WTC11 (cell line): ENCODE measurements at places on chromosomes 2 and 18.

DNA sequence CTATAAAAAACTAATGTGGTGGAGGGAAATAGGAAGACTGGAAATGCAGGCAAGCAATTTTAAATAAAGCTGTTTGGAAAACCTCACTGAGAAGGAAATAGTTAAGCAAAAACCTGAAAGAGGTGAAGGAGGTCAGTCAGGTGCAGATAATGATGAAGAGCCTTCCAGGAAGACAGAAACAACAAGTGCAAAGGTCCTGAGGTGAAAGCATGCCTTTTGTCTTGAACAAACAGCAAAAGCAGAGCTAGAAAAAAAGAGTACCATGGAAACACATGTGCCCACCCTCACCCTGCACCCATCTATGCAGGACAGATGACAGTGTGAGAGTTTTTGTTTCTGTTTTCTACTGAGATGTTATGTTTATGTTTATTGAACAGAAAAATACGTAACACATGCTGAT lies 8.1 kb upstream of the ZBTB14 start:
- DNase-seq, result no peak

GRCh38 chr2:174337337-174338146 lies 2.8 kb downstream of the SP9 start:
- DNase-seq, result peak; percentile 54

DNA sequence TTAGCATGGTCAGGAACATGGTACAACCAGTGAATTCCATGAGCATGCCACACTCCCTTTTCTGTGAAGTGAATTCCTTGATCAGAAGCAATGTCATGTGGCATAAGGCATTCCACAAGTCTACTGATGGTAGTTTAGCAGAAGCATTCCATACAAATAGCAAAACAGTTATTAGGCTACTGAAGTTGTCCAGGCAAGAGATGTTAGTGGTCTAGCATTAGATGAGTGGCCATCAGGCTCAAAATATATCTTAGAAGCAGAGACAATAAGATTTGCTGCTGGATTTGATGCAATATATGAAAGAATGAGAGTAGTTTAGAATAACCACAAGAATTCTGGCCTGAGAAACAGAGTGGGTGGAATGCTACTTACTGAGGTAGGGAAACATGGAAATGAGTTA lies 355.3 kb upstream of the NRXN1 start:
- DNase-seq, result no peak

DNA sequence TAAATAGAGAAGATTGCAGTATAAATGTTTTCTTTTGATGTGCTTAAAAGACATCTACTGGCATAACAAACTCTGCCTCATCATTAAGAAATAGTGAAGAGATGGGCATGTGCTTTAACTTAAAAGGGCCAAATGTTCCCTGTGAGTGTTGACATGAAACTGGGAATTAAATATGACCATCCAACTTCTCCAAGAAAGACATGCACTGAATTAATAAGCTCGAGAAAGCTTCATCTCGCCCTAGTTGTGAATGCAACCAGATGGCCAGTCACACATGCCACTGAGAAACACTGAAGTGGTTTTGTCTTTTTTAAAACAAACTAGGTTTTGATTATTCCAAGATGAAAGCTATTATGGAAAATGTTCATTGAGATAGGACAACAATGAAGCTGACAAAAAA lies 479.2 kb downstream of the RIT2 start:
- DNase-seq, result no peak

DNA sequence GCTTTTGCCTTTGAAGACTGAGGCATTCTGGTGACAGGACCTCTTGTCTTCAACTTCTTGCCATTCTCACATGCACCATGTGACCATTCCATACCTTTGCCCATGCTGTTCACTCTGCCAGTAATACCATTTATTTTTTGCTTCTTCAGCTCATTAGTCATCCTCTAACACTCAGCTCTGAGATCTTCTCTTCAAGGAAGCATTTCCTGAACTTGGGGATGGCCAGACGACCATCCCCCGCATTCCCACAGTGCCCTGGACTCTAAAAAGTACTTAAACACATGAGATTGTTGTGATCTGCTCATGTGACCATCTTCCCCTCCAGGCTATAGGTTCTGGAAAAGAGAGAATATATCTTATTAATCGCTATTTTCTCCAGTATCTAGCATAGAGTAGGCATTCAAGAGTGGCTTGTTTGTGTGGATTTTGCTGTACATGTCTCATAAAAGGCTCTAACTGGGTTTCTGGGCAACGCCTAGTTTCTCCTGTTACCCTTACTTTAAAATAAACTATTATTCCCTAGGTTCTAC lies 33.9 kb downstream of the PAX3 start:
- DNase-seq, result no peak

DNA sequence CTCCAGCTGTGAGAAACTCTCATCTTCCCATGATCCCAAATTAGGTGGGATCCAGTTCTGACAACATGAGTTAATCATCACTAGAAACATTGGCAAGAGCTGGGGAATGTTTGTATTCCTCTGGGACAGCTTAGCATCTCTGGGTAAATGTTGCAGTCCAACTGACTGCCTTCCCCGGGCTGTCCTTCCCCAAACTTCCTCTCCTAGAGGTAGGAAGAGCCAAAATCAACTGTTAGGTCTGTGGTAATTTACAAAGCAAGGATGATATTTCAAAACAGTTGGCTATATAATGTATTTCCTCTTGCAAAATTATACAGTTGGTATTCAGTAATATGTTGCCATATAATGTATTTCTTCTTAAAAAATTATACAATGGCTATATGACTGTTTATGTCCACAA lies 148.5 kb downstream of the MGAT5 start:
- no peak for DNase-seq

GRCh38 chr2:121696410-121696930 lies 40.2 kb downstream of the NIFK start:
- no peak for DNase-seq

GRCh38 chr2:155209696-155210450 lies 511.4 kb downstream of the KCNJ3 start:
- no peak for DNase-seq

DNA sequence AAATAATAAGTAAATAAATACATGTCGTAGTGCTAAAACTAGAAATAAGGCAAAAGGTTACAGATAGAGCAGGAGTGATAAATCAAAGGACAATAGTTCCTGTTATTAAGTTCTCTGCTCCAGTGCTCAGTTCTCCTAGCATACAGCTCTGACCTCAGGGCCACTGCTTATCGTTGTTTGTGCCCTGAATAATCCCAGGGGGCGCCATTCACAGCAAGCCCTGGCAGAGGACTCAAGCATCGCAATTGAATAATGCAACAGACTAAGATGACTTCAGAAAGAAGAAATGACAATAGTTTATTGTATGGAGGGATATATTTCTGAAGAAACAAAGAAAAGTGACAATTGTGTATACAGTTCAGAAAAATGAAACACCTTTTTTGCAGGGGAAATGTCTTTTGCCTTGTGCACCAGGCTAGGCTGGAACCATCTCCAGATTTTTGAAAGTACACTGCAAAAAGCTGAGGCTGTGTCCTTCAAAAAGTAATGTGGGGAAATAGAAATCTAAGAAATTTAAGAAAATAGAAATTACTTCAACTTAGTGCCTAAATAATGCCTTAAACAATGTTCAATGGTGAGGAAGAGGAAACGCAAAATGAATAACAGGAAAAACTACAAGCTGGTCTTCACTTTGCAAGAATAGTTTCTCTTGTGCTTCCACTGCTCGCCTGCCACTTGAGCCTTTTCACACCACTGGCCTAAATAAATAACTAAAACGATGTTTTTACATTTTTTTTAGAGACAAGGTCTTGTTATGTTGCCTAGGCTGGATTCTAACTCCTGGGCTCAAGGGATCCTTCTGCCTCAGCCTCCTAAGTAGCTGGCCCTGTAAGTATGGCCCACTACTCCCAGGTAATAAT lies 19.0 kb upstream of the CCNYL1 start:
- peak; percentile 55 for DNase-seq

DNA sequence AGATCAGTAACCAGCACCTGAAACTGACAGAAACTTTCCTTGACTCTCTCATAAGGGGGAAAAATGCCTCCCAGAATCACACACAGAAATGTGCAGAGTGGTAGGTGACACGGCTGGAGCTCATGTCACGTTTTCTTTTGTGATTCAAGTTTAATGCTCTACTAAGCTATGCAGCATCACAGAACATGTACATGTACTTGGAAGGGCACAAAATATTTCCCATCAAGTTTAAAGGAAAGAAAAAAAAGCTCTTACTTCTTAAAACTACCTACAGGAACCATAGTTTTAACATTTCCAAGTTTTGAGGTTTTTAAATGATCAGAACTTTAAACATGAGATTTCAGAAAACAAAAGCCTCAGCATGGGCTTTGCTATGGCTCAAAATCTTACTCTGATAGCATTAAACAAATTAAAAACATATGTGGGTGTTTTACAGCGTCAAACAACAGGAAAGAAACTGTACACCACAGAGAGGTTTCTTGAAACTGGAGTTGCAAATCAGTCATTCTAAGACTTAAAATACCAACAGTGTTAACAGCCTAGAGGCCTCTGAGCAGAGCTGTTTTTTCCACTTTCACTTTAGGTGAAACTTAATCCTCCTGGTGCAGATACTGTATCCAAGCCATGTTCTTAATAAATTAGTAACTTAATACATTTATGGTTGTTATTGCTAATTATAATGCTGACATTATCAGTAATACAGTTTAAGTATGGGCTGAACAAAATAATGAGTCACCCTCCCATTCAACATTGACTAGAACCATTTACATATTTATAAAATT lies 30.1 kb downstream of the MBP start:
- DNase-seq, result no peak

DNA sequence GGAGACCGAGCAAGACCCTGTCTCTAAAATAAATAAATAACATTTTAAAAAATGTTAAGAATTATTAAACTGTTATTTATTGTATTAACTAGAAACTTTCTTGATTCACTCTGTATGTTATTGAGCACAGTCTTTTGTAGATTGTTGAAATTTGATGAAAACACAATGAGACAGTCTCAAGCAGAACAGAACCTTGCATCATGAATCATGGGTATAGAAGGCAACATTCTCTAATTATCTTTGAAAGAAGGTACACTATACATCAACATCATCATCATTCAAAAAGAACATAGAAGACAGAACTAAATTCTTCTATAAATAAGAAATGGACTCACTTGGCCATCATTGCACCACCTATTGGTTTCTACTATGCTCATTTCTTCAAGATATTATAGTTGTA lies 67.7 kb downstream of the SLC8A1 start:
- DNase-seq, result no peak

- DNase-seq, result no peak
Measured at GRCh38 chr2:43040084-43040854, 186.1 kb downstream of the ZFP36L2 start.

DNA sequence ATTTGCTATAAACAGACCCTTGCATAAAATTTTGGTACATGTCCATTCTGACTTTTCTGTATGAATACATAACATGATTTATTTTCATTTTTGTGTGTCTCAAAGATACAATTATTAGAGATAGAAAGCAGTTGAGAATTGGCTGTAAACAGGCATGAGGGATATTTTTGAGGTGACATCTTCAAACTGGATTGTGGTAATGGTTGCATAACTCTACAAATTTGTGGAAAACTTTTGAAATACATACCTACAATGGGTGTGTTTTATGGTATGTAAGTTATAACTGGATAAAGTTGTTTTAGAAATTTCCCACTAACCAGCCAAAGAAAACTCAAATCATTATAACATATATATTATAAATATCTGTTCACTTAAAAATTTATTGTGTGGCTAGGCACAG lies 39.6 kb downstream of the GREB1L start:
- no peak for DNase-seq

DNA sequence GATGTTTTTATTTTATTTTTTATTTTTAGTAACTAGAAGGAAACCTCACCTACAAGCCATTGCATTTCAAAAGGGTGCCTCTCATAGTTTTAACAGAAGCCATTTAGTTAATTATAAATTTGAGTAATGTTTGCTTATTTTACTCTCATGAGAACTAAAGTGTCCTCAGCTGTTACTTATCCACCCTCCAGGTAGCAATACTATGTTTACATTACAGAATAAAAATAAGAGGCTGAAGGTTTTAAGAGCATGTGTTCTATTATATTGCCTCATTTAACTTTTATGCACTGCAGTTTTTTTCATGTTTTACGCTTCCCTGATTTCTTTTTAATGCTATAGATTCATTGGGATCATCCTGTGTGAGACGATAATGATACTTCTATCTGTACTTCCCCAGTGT lies 235.5 kb downstream of the THSD7B start:
- DNase-seq, result no peak

DNA sequence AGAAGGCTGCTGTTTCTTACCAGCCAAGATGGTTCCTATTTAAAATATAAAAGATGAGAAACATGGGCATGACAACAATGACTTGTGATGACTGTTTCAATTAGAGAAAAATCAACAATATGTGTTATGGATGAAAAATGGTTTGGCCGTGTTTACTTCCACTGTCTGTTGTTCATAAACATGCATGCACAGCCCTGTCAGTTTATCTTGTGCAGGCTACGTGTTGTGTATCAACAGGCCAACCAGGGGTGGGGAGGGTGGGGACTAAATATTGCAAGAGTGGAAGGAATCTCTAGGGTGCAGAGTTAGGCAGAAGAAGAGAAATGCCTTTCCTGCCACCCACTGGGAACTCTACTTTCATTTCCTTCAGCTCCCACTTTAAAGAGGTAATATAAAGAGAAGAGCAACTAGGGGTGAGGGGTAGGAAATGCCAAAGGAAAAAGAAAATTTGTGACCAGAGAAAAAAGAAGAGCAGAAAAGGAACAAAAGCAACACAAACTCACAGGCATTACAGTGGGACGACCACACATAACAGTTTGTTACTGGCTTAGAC lies 116.8 kb upstream of the MEIS1 start:
- no peak for DNase-seq

- no peak for DNase-seq
Measured at GRCh38 chr2:105439141-105439540, 40.3 kb upstream of the FHL2 start.
